ENCODE measurements at places on chromosomes 16 and 17.

GRCh38 chr16:49466529-49466831, 92.9 kb downstream of the C16orf78 start:
- DNase-seq = no peak

- DNase-seq = no peak
Observed at GRCh38 chr17:6244253-6244652, 174.1 kb downstream of the WSCD1 start.

- no peak for DNase-seq
Observed at GRCh38 chr17:79597996-79598895, 12.6 kb downstream of the RBFOX3 start.

- no peak for DNase-seq
Observed at GRCh38 chr16:73885319-73885718, 411.3 kb upstream of the PSMD7 start.

DNA sequence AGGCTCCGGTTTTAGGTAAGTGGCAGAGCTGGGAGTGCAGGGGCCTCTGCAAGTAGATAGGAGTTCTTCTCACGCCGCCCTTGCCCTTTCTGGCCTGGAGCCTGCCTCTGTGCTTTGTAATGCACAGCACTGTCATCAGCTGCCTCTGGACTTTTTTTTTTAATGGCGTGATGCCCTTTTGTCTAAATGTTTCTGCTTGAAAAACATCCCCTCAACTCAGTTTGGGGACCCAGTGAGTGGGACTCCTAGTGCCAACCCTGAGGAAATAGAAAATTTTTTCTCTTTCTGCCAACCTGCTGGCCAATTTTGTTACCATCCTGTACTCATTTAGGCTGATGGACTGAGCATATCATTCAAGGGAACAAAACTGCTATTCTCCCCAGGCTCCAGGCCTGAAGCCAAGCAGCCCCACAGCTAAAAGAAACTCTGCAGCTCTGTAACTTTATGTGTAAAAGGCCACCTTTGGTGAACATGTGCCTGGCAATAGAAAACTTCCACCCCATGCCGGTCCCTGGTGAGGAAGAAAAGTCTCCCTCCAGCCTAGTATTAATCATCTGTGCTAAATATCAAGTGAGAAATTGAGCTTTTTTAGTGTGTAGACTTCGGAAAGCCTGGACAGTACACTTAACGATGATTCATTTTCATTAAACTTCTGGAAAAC, 22.5 kb downstream of the SLC6A2 start:
- DNase-seq = no peak

DNA sequence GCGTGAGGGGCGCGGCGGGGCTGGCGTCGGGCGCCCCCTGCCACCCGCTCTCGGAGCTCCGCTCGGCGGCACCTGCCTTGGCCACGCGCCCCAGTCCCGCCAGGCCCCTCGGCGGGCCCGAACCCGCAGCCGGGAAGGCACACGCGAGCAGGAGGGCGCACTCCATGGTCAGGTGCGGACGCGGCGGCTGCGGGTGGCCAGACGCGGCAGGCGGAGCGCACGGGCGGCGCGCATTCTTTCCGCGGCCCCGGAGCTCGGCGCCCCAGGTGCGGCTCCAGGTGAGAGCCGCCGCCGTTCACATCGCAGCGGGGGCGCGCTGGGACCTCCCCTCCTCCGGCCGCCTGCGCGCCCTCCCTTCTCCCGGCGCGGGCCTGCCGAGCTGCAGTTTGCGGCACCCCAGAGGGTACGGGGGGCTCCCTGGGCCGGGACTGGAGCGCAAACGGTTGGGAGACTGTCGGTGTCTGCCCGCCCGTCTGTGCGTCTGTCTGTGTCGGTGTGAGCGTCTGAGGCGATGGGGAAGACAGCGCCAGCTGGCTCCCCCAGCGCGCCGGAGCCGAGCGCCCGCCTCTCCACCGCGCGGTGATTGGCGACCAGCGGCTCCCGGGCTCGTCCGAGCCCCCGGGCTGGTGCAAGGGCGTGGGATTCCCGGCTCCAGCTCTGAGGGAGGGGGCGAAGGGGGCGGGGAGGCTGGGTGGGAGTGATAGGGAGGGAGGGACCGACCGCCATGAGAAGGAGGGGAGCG, at the start of gene ADAMTS18:
Gene ADAMTS18, minus strand, starts transcription at position 505 of the 742 bp plus-strand sequence. Its CDS starts 339 bp downstream, at position 166.
- no peak for DNase-seq

DNA sequence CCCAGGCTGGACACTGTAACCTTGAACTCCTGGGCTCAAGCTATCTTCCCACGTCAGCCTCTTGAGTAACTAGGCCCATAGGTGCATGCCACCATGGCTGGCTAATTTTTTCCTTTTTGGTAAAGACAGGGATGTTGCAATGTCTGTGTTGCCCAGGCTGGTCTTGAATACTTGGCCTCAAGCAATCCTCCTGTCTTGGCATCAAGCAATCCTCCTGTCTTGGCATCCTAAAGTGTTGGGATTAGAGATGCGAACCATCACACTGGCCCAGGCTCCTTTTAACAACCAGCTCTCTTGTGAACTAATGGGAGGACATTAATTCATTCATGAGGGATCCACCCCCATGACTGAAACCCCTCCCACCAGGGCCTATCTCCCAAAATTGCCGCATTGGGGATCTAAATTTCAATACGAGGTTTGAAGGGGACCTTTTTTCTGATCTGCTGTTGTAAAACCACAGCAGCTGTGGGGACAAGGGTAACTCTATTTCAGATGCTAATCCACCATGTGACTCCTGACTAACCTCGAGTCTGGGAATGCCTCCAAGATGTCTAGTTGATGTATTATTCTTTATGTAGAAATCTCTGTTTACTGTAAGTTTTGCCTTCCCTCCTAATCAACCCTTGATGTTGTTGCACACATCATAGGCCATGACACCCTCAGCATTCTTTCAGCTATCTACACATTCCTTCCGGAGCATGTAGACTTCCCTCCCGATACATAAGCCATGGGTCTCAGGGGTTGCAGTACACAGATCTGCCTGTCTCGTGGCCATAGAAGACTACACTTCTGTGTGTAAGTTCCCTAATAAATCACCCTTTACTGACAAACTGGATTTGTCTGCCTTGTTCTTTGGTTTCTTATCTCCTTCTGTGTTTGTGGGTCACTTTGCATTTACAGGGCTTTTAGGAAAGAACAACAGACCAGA, 37.6 kb downstream of the RNF112 start:
- no peak for DNase-seq
